ENCODE measurements at places on chromosomes 6 and 20. TPM values are rescaled to one million over a fixed set of nuclear protein-coding genes. Genes with fewer than 3 reads are reported as not detected.
A peak's percentile ranks its signal among the peaks of the same experiment; 100 is the strongest.

DNA sequence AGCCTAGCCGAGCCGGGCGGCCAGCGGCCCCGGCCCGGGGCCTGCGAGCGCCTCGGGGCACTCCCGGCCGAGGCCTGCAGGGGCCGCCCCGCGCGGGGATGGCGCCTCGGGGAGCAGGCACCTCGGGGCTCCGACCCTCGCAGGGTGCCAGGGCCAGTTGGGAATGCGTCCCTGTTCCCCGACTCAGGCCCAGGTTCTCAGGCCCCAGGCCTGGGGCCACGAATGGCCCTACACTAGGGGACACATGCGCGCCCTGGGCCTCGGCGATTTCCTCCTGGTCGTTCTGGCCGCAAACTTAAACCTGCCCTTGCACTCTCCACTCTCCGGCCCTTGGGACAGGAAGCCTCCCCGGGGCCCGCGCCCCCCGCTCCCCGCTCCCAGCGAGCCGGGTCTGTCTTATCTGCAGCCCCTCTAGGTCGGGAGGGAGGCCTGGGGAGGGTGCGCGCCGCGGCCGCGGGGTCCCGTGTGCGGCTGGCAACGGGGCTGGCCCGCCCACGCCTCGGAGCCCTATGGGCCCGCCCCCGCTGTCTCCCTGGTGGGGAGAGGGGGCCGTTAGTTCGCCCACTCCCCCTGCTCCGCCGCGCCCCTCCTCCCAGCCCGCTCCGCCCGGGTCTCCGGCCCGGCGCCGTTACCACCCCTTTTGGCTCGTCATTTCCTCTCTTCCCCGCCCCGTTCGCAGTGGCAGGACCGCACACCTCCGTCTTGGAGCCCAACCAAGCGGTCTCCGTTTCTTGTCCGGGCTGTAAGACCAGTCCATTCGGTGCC, 611 bp downstream of the NFYA start:
- DNase-seq, result peak; percentile 79

- no peak for DNase-seq
Measured at GRCh38 chr6:161891542-161891941, 617.7 kb upstream of the AGPAT4 start.

The UBE2C gene
- 13.5 TPM for total RNA-seq

GRCh38 chr6:9224539-9224938, 789.2 kb upstream of the SLC35B3 start:
- no peak for DNase-seq

The FIG4 gene
- 17.7 TPM for total RNA-seq

DNA sequence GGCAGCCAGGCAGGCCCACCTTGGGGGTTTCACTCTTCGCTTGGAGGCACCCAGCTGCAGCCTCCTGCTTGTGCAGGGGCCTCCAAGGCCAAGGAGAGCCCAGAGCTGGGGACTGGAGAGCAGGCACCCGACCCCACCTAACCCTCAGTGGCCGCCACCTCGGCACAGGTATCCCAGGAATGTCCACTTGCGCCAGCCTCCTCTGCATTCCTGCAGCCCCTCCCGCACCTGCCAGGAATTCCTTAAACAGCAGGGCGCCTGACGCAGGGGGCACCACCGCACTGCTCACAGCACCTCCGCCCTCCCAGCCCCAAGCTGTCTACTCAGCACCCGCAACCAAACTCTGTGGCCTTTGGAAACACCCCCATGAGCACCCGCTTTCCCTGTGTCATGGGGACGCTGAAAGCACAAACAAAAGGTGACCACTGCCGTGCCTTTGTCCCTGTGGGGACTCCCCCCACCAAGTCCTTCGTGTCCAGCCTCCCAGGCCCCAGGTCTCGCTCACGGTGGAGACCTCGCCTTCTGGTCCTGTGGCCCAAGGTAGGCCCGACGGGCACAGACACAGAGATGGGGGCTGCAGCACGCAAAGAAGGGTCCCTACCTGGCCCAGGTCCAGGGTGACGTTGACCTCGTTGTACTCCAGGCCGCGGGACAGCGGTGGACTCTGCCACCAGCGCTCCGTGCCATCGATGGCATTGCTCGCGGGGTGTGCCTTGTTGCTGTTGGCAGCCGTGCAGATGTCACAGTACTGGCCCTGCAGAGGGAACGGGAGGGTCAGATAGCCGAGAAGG, 5.1 kb downstream of the LAMA5 start:
- DNase-seq, result no peak

DNA sequence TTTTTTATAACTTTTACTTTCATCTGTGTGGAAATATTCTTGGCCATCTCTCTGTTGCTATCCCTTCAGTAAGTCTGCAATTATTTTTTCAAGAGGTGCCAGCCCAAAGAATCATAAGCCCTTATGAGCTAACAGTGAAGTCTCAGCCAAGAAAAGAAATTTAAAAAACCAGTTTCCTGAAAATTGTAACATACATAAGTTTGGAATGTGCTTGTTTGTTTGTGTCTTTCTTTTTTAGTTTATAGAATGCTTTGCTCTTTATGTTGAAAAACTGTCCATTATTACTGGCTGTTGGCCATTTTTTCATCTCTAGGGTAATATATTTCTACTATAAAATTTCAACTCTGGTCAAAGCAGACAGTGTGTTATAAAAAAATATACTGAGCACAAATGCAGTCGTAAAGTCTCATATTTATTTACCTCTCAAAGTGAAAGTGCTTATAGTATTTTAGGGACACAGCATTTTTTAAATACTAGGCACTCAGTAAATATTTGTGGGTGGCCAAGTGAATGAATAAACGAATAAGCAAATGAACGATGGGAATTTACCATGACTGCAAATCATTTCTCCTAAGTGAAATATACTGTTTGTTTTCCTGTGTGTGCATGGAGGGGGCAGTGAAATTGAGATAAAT, 659.7 kb downstream of the KIF16B start:
- no peak for DNase-seq

DNA sequence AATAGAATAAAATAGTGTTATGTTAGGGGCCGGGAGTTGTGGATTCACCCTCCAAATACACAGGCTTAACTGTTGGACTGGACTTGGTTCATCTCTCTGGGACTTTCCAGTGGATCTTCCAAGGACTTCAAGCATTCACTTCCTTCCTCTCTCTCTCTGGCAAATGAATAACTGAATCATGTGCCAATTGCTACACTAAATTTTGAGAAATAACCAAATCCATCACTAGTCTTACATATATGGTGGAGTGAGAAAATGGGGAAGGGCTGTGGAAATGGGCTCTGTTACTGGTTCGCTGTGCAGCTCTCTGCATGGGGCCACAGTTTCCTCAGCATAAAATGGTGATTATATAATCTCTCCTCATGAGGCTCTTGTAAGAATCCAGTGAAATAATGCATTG, 6.8 kb upstream of the KIAA1755 start:
- no peak for DNase-seq

- DNase-seq, result peak; percentile 60
Measured at GRCh38 chr6:122730775-122731386, 48.6 kb upstream of the FABP7 start.

- DNase-seq, result no peak
Measured at GRCh38 chr6:147418523-147418922, 90.0 kb upstream of the SAMD5 start.

DNA sequence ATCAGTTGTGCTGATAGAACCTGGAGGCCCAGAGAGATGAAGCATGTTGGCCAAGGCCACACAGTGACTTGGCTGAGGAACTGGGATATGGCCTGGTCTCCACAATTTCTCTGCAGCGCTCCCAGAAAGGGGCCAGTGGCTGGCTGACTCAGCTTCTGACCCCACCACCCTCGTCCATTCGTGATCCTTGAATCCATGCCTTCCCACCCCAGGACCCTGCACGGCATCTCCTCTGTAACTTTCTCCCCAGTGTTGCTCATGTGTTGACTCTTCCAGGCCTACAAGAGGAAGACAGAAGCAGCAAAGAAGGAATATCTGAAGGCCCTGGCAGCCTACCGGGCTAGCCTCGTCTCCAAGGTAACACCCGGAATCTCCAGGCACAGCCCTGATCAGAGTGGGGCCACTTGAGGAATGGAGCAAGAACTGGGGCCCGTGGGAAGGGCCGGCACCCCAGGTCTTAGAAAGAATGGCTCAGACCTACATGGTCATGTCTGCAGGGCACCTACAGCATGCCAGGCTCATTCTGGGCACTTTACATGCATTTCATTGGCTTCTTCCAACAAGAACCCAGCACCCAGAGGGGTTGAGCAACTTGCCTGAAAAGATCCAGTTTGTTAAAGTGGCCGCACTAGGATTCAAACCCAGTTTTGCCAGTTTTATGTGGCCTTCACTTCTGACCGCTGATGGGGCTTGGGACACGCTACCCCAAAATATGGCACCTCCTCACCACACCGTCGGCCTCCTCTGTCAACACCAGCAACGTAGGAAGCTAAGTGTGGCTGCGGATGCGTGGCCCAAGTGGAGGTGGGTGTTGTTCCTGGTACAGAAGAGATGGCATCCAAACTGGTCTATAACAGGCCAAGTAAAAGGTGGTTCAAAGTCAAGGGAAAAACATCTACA, 122.2 kb downstream of the JPH2 start:
- DNase-seq, result no peak

- no peak for DNase-seq
Measured at GRCh38 chr20:19250346-19250745, 37.9 kb downstream of the SLC24A3 start.

The C20orf202 gene
- total RNA-seq, result not detected

The FHL5 gene
- not detected for total RNA-seq

The ATP6V1G2 gene
- total RNA-seq, result 1.3 TPM

DNA sequence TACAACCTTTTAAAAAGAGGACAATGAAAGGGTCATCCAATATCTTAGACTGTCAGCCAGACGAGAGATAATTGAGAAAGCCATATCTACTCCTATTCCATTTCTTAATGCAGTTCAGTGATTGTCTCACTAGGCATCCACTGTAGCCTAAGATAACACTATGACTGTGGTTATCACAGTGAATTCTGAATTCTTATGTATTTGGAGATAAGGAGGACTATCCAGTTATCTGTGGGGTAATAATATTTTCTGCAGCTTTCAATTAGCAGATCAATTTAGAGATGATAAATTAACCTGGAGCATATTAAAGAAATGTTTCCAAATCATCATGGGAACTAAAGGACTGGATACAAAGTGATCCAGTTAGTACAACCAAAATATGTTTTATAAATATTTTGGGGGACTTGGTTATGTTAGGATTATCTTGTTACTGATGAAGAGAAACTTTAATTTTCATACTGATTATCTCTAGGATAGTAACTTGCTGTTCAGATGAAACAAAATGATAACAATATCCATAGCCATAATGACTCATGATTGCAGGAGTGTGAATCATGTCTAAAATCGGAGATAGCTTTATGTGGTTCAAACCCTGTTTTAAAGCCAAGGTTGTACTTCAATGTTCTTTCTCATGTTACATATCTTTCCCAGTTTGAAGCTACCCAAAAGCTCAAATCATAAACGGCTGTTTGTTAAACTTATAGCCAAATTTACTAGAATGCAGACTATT, 1152.0 kb downstream of the HACE1 start:
- DNase-seq, result no peak

DNA sequence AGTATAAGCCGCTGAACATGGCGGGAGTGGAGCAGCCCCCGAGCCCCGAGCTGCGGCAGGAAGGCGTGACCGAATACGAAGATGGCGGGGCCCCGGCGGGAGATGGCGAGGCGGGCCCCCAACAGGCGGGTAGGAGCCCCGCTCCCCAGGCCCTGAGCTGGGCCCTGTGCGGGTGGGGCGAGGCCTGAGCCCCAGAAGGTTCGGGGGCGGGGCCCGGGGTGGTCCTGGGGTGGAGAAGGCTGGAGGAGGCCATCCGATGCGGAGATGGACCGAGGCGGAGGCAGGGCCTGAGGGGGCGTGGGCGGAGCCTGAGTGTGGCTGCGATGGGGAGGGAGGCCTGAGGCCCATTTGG, 7.1 kb downstream of the L3MBTL1 start:
- no peak for DNase-seq

DNA sequence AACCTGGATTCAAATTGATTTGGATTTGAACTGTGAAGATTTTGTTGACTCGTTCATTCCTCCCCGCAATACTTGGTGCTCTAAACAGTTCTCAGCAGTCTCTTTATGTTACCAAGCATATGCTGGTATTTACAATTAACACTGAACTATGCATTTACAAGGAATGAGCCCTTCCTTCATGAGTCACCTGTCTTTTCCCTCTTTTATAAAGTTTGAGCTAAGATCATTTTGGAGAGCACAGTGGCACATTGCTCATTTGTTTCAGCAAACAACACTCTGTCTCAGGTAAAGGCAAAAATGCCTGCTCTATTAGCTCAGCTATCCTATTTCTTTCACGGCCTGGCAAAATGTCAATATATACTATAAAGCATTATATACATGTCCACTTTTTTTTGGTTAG, 285.4 kb downstream of the PHACTR1 start:
- DNase-seq, result no peak

The SRSF12 gene
- under 0.01 TPM for total RNA-seq

The CRYBG1 gene
- 8.1 TPM for total RNA-seq

- DNase-seq, result peak; percentile 21
Measured at GRCh38 chr6:45073771-45074170, 254.4 kb upstream of the RUNX2 start.

The PSORS1C1 gene
- total RNA-seq, result 3.0 TPM

DNA sequence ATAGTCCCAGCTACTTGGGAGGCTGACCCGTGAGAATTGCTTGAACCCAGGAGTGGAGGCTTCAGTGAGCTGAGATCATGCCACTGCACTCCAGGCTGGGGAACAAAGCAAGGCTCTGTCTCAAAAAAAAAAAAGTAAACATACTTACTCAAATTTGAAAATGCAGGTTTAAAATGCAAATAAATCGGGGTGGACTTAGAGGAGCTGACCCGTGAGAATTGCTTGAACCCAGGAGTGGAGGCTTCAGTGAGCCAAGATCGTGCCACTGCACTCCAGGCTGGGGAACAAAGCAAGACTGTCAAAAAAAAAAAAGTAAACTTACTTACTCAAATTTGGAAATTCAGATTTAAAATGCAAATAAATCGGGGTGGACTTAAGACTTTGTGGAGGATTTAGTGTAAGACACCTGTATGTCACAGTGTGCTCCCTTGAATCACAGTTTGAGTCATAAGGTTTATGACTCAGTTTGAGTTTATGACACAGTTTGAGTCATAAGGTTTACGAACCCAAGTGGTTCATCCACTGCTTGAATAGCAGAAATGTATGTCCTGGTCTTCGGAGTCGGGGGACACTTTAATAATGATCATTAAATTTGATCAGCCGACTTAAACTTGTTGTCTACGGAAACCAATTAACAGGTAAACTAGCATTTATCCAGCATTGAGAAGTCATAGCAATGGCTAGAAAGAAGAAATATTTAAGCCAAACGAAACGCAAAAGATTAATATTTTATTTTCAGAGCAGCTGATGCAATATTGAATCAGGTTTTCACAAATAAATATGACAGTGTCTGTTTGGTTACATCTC, 6.8 kb upstream of the MRPS10 start:
- peak; percentile 88 for DNase-seq
